Stimulated activated CD8-positive, alpha-beta memory T cell treated with anti-CD3 and anti-CD28 coated beads, Interleukin-4, amount 100 ng/mL, for 4 hours (primary cell): ENCODE measurements at places on chromosomes 12 and 14.

DNA sequence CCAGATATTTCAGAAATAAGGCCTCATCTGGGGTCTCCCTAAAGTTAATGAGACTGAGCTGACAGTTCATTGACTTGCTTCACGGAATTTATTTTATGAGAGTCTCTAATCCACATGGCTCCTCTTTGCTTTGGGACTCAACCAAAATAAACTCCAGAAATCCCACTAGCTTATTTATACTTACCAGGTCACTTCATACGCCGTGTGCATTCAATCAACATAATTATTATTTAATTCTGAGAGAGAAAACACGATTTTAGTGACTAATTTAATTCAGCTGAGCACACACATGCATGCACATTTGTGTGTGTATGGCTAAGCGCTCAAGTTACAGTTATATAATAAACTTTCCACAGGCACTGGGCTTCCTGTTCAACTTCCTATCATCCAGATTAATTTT, 333.4 kb upstream of the CCDC196 start:
- DNase-seq = no peak

- DNase-seq = no peak
Observed at GRCh38 chr12:31477687-31478086, 113.2 kb downstream of the DENND5B start.

DNA sequence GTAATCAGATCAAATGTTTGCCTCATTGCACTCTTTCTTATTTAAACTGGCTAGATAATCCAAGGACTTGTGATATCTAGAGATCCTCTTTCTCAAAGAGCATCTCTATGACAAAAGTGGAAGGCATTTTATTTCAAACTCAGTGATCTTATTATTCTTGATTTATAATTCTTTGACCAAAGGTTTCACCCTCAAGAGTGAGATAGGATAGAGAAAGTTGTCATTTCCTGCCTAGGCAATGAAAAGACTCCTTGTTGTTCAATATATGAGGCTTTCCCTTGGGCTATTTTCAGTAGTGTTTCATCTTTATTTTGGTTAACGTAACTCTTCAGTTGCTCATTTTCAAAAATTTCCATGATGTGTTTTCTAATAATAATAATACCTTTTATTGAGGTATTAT, 18.0 kb upstream of the INSM2 start:
- no peak for DNase-seq

DNA sequence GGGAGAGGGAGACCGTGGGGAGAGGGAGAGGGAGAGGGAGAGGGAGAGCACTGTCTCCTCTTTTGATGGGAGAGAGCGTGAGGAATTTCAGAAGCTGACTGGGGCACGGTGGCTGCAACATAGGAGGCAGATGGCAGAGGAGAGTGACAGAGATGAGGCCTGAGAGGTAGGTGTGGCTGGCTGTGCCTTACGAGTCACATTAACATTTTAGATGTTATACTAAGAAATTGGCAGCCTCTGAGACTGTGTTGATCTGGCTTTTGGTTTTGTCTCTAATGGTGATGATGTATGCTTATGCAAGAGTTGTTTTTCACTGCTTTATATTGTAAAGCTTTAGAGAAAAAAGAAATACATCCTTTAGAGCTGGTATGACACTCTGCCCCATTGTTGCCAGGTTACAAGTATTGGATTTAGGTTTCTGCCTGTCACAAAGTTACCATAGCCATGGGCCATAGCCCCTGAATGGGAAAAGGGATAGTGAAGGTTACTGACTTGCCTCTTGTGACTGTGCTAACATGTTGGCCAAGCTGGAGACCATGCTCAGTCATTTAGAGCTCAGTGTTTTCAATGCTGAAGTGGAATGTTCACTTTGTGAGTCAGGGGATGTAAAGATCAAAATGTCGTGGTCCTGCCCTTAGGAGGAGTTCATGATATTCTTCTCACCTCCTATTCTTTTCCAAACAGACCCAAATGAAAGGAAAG, 186.2 kb downstream of the SYNE2 start:
- DNase-seq = no peak

DNA sequence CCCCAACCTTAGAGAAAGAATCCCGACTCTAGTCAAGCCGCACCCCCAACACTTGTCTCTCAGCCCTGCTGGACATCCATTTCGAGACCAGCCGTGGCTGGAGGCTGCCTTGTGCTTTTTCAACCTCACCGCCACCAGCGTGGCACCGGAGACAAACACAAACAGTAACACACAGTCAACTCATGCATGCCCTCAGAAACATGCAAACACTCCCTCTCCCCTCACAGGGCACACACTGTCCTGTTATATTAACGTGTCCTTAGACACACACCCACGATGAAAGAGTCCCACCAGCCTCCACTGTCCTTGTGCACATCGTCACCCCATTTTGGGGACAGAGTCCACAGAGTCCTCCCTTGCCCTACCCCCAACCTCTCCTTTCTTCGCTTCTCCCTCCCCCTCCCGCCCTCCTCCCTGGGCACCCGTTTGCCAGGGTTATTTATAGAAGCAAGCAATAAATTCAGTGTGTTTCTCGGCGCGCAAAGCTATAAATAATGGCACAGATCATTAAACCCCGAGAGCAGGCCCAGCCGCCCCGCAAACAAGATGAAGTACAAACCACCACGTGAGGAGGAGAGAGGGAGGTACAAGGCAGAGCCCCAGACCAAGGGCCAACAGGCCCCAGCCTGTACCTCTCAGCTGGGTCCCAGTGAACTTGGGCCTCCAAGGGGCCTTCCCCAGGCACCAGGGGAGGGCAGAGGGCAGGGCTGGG, 27.9 kb downstream of the SMUG1 start:
- DNase-seq = no peak

DNA sequence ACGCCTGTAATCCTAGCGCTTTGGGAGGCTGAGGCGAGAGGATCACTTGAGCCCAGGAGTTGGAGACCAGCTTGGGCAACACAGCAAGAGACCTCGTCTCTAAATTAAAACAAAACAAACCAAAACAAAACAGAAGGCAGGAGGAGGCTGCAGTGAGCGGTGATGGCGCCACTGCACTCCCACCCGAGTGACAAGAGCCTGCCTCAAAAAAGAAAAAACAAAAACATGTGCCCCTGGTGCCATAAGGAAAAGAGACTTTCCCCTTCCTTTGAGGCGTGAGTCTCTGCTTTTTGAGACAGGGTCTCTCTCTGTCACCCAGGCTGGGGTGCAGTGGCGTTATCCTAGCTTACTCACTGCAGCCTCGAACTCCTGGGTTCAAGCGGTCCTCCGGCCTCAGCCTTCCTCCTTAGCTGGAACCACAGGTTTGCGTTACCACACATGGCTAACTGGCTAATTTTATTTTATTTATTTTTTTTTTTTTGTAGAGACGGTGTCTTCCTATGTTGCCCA, 9.0 kb upstream of the EAPP start:
- DNase-seq = no peak

DNA sequence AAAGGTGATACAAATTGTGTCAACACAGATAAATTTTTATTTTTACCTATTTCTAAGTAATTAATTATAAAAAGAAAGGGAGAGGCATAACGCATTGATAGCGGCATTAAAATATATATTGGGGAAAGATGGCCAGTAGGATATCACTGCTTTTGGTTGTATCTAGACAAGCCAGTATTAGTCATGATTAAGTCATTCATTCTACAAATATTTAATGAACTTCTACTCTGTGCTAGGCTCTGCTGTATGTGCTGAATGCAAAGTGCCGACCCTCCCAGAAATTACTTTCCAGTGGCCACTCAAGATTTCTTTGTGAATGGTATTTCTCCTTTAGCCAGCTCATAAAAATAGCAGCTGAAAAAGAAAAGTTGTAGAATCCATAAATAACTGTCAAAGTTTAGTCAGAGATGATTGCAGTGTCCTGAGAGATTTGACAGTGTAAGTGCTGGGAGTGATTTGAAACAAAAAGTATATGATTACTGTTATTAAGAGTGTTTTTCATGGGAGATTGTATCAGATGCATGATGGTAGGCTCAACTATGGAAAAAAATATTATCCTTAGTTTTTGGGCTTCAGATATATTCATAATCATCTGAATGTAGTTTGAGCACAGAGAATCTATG, 133.2 kb downstream of the MGAT4C start:
- no peak for DNase-seq
